Stimulated activated memory B cell treated with anti-CD40 and anti-IgM and Interleukin-4, amounts not matched to agents 10 μg/mL and 1 μg/mL and 100 μg/mL, for 72 hours (primary cell): ENCODE measurements at places on chromosomes 6 and 20.
A peak's percentile ranks its signal among the peaks of the same experiment; 100 is the strongest.

GRCh38 chr6:129163551-129163950 is 280.6 kb downstream of the LAMA2 start:
- ATAC-seq: no peak

- no peak for ATAC-seq
Observed at GRCh38 chr6:72865467-72865866, 243.6 kb downstream of the KCNQ5 start.

GRCh38 chr6:28638787-28639430 is 113.2 kb downstream of the GPX5 start:
- no peak for ATAC-seq

- ATAC-seq: no peak
Observed at GRCh38 chr6:142846883-142847287, 98.1 kb downstream of the HIVEP2 start.

DNA sequence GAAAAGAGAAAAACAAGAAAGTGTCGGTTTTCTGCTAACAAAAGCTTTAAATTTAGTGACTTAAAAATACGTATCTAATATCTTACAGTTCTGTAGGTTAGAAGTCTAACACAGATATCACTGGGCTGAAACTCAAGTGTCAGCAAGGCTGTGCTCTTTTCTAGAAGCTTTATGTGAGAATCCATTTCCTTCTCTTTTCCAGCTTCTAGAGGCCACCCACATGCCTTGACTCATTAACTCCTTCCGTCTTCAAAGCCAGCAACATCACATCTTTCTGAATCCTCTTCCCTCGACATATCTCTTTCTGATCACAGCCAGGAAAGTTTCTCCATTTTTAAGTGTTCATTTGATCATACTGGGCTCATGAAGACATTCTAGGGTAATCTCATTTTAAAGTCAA is 262.0 kb downstream of the MAFB start:
- no peak for ATAC-seq

DNA sequence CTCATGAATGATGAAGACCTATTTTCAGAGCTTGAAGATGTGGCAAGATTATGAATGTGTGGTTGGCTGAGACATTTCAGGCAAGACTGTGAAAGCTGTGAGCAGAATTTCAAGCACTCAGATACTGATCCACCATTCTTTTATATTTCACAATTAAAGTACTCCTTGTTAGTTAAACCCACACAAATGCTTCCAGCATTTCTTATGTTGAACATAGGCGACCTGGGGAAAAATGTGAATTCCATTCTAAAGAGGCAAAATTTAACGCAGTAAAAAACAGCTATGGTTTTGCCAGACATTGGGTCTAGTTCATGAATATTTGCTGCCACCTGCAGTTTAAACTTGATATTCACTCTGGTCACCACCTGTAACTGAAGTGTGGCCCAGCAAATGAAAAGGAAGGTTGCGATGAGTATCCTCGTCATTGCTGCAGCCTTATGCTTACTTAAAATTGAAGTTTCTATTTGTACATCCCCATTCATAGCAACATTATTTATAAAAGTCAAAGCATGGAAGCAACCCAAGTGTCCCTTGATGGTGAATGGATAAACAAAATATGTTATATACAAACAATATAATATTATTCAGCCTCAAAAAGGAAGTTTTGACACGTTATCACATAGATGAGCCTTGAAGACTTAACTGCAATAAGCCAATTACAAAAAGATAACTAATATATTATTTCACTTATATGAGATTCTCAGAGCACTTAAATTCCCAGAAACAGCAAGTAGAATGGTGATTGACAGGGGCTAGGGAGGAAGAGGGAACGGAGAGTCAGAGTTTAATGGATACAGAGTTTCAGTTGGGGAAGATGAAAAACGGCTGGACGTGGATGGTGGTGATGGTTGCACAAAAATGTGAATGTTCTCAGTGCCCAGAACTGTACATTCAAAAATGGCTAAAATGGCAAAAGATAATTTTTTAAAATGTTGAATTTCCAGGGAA is 32.4 kb upstream of the FAM184A start:
- ATAC-seq: peak; percentile 73
